HTR-8/SVneo (cell line): ENCODE measurements at places on chromosomes 5 and 9.

DNA sequence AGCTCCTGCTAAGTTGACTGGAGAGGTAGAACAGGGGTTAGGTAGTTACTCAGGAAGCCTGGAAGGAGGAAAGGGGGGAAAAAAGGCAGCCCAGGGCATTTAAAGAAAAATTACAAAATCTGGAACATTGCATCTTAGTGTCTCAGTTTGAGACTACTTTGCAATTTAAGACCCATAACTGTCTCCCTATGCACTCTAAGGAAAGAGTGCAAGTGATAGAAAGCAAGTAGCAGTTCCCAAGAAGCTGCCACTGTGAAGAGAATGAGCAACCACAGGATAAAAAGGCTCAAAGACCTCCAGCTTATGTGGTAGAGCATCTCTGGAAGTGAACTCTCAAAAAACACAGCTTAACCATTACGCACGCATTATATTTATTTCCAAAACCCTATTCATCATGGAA, 141.8 kb downstream of the SLCO4C1 start:
- no peak for DNase-seq

DNA sequence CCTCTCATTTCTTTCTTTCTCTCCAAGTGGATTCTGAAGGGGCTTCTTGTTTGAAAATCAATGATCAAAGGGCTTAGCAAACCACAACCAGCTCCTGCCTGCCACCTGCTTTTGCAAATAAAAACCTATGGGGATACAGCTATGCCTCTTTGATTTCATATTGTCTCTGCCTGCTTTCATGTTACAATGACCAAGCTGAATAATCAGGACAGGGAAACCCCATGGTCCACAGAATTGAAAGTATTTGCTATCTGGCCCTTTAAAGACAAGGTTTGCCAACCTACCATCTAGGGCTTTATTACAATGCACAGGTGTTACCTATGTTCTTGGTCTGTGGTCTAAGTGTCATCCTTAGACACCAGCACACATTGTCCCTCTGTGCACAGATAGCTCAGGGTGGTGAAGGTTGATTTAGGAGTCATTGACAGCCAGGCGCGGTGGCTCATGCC, 28.8 kb upstream of the PLIN2 start:
- DNase-seq, result no peak

- DNase-seq, result no peak
These were observed 18.9 kb downstream of the SQSTM1 start for GRCh38 chr5:179839328-179840256.

- DNase-seq, result no peak
These were observed at the start of gene SHC3 for GRCh38 chr9:89177944-89178829. SHC3 (minus strand) TSS chr9:89178818; CDS start chr9:89178460, 358 bp downstream.

GRCh38 chr9:128057724-128058409, 9.3 kb downstream of the NAIF1 start:
- DNase-seq, result no peak

- peak; percentile 3 for DNase-seq
These were observed 28.1 kb downstream of the IL33 start for GRCh38 chr9:6243746-6244145.

GRCh38 chr9:38042626-38043357, 26.2 kb downstream of the SHB start:
- DNase-seq, result no peak

DNA sequence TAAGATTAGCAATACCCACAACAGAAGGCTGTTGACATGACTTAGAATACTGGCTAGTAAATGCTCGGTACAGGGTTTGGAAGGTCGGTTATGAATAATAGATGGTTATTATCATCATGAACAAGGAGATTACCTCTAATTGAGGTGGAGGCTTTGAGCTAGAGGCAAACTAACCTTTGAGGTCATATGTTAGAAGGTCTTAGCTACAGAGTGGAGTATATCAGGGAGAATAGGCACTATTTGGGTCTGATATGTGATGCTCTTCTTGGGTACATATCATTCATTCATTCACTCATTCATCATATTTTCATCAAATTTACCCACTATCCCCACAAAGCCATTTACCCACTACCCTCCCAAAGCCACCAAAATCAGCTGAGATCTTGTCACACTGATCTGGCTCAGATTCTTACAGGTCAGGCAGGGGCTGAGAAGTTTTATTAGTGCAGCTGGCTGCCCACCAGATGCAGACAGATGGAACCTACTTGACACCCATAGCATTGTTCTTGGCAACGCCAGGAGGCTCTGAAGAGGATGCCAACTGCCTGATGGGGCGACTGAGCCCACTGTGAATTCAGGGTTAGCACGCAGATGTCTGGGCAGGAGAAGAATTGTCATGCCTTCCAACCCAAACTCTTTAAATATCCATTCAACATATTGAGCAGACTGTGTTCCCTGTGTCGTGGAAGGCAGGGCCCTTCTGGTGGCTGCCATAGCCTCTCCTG, 90.2 kb upstream of the SH3PXD2B start:
- no peak for DNase-seq

DNA sequence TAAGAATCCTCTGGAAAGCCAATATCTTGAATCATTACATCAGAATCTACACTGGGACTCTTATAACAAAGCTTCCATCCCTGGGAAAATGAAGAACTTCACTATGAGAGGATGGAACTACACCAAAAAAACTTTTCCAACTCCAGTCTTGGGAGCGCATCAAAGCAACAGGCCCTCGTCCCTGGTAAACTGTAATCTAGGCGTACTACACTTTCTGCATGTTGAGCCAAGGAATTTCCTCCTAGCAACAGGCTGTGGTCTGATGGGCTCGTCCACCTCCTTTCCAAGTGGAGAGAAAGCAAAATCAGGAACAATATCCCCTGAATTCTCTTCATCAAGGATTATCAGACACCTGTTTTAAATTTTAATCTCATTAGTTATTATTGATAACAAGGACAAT, 94.1 kb downstream of the NFIB start:
- no peak for DNase-seq

DNA sequence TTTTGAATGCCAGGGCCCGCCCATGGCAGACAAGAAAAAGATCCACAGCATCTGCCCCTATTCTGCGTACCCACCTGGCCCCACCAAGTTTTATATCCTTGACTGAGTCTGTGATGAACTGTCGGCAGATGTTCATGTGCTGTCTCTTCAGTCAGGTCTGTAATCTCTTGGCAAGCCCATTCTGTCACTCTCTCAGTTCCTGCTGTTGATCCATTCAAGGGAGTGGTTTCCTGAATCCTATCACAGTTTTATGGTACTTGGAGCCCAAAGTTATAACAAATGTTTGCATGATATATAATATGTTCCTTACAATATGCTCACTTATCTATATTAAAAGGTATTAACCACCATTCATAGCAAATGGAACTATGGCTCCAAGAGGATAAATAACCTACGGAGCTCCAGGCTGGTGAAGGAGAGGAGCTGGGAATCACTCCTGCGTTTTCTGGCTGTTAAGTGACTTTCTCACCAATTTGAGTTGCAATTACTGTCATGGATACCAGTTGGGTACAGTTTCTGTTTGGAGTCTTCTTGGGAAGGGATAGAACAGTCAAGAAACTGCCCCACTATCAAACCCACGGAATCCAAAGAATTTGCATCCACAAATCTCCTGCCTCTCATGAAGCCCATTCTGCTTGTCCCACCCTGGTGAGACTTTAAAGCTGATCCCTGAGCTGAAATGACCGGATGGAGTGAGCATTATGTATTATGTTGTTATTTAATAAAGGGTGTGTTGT, 103.4 kb upstream of the SPRY4 start:
- DNase-seq, result no peak

GRCh38 chr5:173452119-173452905, 124.1 kb upstream of the STC2 start:
- DNase-seq, result no peak
